ENCODE measurements at places on chromosomes 7 and 10.

- no peak for DNase-seq
Measured at GRCh38 chr10:71263376-71263775, 51.0 kb downstream of the UNC5B start.

DNA sequence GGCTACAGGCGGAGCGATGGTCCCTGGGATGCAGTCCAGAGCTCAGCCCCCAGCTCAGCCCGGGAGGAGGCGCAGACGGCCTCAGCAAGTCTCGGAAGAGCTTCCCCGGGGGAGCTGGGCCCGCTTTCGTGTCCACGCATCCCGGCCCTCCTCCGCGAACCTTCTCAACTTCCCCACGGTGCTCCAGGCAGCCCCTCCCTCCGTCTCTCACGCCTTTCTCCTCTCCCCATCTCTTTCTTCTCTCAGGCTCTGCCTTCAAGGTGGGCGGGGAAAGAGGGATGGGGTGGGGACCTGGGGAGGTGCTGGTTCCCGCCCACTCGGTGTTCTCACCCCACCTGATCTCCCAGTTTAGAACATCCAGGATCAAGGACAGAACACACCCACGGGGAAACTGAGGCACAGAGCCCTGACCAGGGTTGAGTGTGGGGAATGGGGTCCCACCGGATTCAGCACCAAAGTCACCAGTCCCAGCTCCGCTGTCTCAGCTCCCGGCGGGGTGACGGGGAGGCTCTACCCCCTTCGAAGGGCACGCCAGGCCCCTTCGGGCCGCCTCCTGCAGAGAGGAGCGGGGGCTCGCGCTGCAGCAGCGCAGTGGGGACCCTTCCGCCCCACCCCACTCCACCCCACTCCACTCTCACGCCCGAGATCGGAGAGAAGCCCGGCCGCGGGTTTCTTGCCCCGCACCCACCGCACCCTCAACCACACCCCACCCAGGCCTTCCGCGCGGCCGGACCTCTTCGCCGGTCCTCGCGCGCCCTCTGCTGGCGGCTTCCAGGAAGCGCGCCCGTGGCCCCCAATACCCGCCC is 18.2 kb downstream of the POLL start:
- DNase-seq: peak; percentile 82

DNA sequence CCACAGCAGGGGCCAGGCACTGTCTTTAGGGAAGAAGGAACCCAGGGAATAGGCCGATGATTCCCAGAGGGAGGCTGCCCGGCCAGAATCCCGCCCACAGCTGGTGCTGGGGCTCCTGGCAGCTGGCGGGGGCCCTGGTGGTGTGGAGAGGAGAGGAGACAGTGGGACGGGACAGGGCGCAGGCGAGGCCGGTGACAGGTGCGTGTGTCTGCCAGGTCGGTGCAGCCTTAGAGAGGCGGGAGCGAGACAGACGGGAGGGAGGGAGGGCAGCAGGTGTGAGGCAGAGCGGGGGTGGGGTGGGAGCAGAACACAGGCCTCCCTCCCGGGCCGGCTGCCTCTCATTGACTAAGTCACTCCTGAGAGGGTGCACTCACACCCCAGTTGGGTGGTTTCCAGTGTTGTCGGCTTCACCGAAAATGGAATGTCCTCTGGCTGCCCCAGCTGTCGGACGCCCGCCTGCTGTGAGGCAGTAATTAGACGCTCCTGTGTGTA is 55.2 kb downstream of the ELFN1 start:
- no peak for DNase-seq

DNA sequence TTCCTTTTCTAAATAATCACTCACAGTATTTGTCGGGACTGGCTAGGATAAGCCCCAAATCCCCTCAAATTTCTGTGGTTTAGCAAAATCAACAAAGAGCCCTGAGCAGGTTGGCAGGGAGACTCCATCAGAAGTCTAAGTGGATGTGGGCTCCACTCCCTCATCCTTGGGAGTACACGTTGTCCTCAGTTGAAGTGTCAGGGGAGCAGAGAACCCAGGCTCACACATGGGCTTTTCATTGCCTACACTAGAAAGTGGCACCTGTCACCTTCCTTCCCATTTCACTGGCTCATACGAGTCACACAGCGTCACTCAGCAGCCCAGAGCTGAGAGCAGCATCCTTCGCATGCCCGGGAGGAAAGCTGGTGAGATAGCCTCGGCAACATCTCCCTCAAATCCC is 421.3 kb upstream of the FZD8 start:
- no peak for DNase-seq

DNA sequence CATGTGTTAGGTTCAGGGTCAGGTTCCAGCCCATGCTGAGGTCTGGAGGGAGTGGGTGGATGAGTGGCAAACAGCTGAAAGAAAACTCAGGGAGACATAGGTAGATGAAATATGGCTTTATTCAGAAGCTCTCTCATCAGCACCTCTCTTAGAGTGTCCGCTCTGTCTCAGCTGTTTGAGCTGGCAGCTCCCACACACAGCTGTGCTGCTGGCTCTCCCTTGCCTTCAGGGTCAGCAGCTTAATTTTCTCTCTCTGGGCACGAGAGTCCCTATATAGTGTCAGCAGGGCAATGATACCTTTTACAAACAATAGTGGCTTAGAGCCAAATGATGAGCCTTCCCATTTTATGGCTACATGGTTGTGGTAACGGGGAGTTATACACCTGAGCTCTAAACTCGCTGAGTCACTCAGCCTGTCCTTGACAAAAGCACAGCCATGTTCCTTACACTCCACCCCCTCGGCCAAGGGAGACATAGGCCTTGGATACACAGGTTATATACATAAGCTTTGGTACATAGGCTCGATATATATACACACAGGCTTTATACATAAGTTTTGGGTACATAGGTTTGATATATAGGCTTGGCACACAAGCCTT is 10.4 kb downstream of the RNF133 start:
- no peak for DNase-seq

- no peak for DNase-seq
Measured at GRCh38 chr10:86068231-86069054, 298.2 kb downstream of the GRID1 start.

- DNase-seq: no peak
Measured at GRCh38 chr10:67259319-67259929, 333.6 kb downstream of the LRRTM3 start.

- no peak for DNase-seq
Measured at GRCh38 chr7:45978010-45978681, 57.1 kb upstream of the IGFBP3 start.

- no peak for DNase-seq
Measured at GRCh38 chr10:110643035-110643652, 992 bp upstream of the RBM20 start.

GRCh38 chr7:54773472-54774399 is 14.7 kb upstream of the SEC61G start:
- DNase-seq: peak; percentile 70

DNA sequence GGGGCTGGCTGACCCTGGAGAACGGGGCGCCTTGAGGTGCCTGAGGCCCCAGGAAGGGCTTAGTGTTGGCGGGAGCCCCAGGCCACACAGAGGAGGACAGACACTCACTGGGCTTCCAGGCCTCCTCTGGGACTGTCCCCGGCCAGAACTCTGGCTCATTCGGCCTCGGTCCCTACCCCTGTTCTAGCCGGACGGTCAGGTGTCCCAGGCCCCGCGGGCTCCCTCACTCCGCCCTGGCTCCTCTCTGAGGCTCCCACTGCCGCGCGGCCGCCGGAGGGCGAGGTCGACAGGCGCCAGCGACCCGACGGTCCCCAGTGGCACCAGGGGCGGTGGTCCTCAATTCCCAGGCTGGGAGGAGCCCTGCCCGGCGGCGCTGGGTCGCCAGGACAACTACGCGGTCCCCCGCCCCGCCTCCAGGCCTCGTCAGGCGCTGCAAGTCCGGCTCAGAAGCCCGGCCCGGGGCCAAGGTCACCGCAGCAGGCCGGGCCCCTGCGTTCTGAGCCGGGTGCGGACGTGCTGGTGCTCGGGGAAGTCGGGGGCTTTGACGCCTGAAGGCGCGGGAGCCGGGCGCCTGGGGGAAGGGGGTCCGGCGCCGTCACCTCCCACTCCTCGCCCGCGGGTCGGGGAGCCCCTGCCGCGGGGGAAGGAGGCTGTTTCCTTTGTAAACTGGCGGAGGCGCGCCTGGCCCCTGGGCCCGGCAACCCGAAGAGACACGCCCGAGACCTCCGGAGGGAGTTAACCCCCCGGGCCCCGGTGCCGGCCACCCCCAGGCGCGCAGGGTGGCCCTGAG is 1.1 kb upstream of the PWWP2B start:
- DNase-seq: no peak

- DNase-seq: no peak
Measured at GRCh38 chr10:81095238-81095637, 557.5 kb downstream of the SH2D4B start.

DNA sequence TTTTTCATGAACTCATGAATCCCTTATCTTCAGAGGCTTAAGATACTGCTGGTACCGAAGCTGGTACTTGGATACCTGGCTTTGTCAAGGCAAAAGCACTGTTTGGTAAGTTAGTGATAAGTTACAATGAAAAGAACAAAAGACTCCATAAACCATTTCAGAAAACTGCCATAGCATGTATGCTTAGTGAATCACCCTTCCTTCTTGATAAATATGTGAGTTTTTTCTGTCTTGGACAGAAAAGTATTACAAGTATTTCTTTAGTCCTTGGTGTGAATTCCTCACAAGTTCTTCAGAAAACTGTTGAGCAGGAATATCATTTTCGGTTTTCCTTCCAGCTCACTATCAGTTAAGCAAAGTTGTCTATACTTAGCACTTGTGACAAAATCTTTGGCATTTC is 25.6 kb downstream of the PUS7 start:
- DNase-seq: no peak

GRCh38 chr7:117616694-117617093 is 136.9 kb downstream of the CFTR start:
- no peak for DNase-seq

- DNase-seq: no peak
Measured at GRCh38 chr10:86962136-86962980, 4.0 kb downstream of the SNCG start.

DNA sequence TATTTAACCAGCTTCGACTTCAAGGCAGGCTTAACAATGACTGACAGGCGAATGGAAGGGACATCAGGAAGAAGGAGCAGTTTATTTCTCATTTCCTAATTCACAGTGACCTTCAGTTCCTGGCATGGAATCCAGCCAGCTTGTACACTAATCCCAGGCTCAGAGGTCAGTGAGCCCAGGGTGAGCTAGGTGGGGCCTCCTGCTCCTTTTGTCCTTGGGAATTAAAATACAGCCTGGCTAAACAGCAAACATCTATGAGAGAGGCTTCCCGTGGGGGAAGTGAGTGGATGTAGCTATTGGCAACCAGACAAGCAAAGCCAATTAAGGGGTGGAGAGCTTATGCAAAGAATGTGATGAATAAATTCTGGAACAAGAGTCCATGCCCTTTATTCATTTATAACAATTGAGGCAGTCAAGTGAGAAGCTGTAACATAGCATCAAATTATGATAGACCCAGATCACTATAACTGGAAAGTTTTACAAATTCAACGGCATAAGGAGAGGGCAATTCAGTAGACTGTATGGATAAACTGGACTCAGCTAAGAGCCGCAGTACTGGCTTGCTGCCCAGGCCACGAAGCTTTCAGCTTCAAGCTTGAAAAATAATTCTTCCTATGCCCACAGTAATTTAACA is 57.1 kb downstream of the STK17A start:
- DNase-seq: no peak

- DNase-seq: no peak
Measured at GRCh38 chr10:44292390-44293002, 92.4 kb downstream of the CXCL12 start.

DNA sequence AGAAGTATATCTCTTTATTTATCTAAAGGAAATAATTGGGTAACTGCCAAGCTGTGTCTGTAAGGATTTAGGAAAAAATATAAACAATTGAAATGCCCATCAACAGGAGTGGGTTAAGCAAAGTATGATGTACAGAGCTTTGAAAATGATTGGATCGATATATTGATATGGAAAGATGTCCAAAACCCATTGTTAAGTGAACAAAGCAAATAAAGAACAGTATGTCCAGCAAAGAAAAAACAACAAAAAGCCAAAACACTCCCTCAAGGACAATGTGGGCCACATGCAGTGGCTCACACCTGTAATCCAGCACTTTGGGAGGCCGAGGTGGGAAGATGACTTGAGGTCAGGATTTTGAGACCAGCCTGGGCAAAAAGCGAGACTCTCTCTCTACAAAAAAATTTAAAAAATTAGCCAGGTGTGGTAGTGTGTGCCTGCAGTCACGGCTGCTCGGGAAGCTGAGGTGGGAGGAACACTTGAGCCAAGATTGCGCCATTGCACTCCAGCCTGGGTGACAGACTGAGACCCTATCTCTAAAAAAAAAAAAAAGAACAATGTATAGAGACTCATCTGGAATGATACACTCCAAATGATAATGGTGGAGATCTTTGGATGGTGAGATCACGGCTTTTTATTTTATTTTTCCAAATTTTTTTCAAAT is 37.9 kb downstream of the XRCC2 start:
- no peak for DNase-seq

GRCh38 chr7:143042790-143043271 is 9.3 kb upstream of the OR6V1 start:
- no peak for DNase-seq

DNA sequence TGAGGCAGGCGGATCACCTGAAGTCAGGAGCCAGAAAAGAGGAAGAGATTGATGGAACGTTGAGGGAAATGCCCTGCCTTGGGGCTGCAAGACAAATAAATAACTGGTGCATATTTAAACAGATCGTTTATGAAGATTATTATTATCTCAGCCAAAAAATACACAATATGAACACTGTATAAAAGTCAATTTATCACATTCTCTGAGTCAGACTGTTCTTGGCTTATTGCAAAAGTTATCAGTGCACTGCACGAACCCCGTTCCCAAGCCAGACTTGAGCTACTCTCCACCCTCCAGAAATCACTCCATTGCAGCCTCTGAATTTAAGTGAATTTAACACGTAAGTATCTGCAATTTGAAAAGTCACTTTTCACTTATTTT is 1.6 kb downstream of the DNMBP start:
- no peak for DNase-seq

GRCh38 chr10:7168414-7168813 is 242.4 kb downstream of the SFMBT2 start:
- no peak for DNase-seq

- no peak for DNase-seq
Measured at GRCh38 chr10:78717200-78717599, 351.6 kb upstream of the ZMIZ1 start.

DNA sequence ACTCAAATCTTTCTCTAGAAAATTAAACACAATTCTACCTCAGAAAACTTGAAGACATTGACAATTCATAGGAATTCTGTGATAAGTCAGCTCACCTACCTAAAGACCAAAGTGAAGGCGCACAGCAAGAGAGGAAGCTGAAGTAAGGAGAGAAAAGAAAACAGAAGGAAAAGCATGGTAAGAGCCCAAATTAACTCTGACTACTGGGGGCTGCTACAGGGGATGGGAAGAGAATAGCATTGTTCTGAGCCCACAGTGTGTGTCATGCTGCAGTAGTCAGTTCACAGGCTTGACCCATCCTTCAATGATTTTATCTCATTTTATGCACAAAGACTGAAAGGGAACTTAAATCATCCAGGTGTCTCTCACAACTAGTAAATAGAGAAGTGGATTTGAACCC is 111.3 kb downstream of the PTEN start:
- DNase-seq: no peak

GRCh38 chr10:91759581-91759986 is 38.6 kb upstream of the TNKS2 start:
- no peak for DNase-seq

GRCh38 chr7:132095111-132095765 is 481.0 kb downstream of the PLXNA4 start:
- DNase-seq: no peak

GRCh38 chr10:90560331-90560730 is 297.5 kb downstream of the HTR7 start:
- DNase-seq: no peak
